ENCODE measurements at places on chromosomes 4 and X.

GRCh38 chr4:84699001-84699671 lies 116.2 kb downstream of the CDS1 start:
- no peak for DNase-seq

- DNase-seq: no peak
Observed at GRCh38 chr4:168218645-168219044, 99.9 kb downstream of the DDX60 start.

GRCh38 chr4:151667048-151667447 lies 93.8 kb downstream of the GATB start:
- DNase-seq: no peak

- DNase-seq: no peak
Observed at GRCh38 chr4:130814896-130815295, 1718.9 kb downstream of the C4orf33 start.

- DNase-seq: no peak
Observed at GRCh38 chr4:13344216-13344615, 139.9 kb downstream of the RAB28 start.

GRCh38 chrX:84218726-84219125 lies 30.7 kb upstream of the RPS6KA6 start:
- no peak for DNase-seq

DNA sequence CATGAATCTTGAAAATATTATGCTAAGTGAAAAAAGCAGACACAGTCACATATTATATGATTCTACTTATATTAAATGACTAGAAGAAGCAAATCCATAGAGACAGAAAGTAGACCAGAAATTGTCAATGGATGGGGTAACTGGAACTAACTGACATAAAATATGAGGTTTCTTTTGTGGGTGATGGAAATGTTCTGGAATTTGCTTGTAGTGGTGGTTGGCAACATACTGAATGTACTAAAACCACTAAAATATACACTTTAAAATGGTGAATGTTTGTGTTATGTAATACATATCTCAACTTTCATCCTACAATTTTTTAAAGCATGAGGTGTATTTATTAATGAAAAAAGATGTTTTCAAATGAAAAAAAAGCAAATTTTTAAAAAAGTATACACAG lies 14.7 kb downstream of the CNOT6L start:
- DNase-seq: no peak

GRCh38 chrX:97322401-97322800 lies 438.7 kb downstream of the RPA4 start:
- DNase-seq: no peak

GRCh38 chr4:142528433-142528832 lies 317.7 kb downstream of the INPP4B start:
- DNase-seq: no peak

DNA sequence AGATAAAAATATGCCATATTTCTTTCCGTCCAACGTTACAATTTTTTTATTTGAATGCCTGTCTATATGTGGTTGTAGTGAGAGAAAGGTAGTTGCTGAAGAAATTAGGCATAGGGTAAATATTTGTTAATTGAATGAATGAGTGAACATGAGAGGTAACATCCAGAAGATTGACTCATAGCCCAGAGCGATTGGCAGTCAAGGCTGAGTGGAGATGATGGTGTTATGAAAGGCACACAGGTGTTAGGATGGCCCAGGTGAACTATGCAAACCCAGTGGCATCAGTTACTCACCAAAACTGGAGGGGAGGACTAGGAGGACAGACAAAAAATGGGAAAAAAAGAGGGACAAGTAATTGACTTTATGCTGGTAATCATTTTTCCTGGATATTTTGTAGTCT lies 31.7 kb upstream of the SPRY1 start:
- no peak for DNase-seq

DNA sequence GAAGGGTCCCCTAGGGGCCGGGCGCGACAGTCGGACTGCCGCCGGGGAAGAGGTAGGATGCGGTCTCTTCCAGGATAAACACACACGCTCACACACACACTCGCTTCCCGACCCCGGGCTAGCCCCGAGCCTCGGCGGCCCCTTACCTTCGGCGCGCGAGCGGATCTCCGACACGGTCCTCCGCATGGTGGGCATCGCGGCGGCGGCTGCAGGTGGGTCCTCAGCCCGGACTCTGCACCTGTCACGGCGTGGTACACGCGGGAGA lies 294 bp downstream of the ATP8A1 start:
- no peak for DNase-seq

DNA sequence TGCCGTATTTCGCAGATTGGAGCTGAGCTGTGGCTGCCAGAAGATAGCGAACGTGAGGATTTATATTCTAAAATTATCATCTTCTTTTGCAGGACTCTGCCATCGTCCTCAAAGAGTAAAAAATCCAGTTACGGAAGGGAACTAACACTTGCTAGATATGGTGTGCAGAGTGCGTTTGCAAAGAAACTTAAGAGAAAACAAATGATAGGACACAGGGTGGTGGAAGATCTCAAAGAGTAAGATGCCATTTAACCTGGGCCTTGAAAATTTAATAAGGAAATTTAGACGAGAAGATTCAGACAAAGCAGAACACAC lies 566 bp downstream of the LARP7 start:
- no peak for DNase-seq

DNA sequence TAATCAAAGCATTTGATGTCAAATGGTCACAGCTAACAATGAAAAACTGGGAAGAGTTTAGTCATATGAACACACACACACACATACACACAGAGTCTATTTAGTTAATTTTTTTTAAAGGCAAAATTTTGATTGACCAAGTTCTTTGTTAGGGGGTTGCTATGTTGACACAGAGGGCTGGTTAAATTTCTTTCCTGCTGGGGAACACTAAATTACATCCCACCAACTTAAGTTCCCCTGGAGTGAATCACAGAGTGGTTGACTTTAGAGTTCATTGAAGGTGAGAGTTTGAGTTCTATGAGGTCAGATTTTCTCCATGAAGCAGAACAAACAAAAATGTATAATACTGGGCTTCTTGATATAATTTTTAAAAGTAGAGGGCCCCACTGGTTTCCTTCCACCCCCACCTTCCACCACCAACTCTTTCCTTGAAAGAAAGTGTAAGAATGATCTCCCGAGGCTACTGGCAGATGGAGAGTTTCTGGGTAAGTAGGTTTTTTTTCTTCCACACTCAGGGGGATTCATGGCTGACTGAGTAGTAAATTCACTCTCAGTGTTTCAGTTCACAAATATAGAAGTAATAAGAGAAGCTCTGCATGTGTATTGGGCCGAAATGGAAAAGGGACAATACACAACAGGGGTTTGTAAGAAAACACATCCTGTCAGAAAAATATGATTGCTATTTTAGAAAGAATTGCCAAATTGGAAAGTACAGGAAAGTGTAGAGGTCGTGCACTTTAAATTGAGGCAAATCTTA lies 917.0 kb upstream of the LCORL start:
- DNase-seq: no peak

- DNase-seq: no peak
Observed at GRCh38 chrX:23344238-23344903, 9.7 kb downstream of the PTCHD1 start.

GRCh38 chr4:160110891-160111290 lies 1008.0 kb downstream of the RAPGEF2 start:
- DNase-seq: no peak

DNA sequence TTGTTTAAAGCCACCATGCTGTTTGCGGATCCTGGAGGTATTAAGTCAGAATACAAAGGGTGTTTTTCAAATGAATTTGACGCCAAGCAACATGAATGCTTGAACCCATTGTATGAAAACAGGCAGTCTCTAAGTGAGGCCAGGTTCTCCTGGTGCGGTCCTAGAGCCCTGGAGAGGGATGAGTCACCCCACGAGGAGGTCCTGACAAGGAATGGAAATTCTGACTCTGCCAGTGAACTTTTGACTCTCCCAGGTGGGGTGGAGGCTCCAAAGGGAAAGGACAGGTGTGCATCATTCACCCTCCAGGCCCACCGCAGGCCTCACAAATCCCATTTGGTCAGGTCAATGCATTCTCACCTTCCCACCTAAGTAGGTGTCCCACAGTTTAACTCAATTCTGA lies 1.5 kb downstream of the TRIM2 start:
- DNase-seq: no peak

GRCh38 chr4:99790796-99791617 lies 25.6 kb upstream of the DAPP1 start:
- no peak for DNase-seq

DNA sequence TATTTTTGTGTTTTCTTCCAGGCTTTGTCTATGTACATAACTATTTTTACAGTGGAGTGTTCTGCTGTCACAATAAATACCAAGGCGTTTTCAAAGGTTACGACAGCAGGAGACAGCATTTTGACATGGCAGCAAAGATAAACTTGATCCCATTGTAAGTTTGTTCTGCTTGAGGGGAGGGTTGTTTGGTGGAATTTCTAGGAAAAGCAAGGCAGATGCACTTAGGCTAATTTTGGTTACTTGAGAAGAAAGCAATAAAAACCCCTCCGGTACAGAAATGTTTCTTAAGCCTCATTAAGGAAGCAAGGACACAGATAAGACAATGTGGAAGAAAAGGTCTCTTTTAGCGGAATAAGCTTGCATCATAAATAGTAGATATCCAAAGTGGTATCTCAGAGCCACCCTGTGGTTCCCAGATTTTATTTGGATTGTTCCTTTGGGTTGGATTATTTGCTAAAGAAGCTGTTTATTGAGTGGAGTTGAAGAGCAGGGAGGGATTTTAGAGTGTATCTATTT lies 54.3 kb downstream of the CLCN5 start:
- no peak for DNase-seq
